Activated naive CD4-positive, alpha-beta T cell treated with anti-CD3 and anti-CD28 coated beads, Interleukin-2, amount 50 U/mL, for 16 hours (primary cell): ENCODE measurements at places on chromosomes 3 and 15.

- DNase-seq, result no peak
Observed at GRCh38 chr3:181888234-181888633, 176.5 kb downstream of the SOX2 start.

GRCh38 chr3:13815088-13815683, 64.7 kb downstream of the WNT7A start:
- no peak for DNase-seq

DNA sequence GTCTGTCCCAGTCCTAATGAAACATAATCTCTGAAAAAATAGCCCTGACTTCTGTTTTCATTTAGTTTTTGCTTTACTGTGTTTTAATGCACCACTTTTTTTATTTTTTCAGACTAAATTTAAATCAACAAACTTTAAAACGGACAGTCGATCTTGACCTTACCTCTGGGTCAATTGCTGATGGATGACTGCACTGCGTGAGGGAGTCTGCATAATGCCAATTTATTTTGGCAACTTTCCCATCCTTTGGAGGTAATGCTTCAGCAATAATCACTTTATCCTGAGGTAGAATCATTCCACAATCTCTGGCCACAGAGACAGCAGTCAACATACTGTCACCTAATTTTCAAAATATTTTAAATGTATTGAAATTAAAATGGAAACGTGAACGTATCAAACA, 32.5 kb upstream of the GP5 start:
- DNase-seq, result no peak

DNA sequence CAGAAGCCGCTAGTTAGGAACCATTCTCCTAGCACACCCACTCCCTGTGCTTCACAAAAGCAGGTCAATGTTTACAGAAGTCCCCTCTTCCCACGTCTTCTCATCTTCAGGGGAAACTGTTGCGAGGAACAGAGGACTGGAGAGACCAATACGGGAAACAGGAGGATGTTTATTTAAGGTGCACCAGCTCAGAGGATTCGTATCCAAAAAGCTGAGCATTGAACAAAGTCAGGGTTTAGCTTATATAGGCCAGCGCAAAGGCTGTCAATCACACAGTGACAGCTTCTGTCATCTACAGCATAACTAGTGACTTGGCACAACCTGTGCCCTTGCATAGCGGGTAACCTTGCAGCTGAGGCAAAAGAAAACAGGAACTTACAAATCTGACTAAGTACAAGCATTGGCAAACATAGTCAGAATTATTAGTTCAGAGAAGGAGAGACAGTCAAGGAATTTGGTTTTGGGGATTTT, 61.3 kb downstream of the ZDHHC19 start:
- DNase-seq, result no peak

- DNase-seq, result no peak
Observed at GRCh38 chr3:119911748-119912147, 129.8 kb downstream of the NR1I2 start.

DNA sequence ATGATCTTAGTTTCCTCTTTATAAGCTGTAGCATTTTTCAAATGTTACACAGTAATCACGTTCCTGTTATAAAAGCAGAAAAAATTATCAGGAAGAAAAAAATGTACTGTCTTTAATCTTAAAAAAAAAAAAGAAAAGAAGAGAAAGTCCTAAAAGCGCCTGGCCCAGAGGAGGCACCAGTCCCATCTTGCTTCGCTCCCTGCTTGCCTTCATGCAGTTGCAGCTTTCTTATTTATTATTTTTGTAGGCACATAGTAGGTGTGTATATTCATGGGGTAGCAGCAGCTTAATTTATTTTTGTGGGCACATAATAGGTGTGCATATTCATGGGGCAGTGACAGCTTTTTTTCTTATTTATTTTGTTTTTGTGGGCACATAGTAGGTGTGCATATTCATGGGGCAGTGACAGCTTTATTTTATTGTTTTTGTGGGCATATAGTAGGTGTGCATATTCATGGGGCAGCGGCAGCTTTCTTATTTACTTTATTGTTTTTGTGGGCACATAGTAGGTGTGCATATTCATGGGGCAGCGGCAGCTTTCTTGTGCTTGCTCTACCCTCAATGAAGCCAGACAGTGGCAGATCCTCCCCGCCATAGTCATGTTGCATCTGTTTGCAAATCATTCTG, 5.5 kb upstream of the EHD4 start:
- no peak for DNase-seq

GRCh38 chr15:71109130-71109529, 6.1 kb upstream of the THSD4 start:
- no peak for DNase-seq

DNA sequence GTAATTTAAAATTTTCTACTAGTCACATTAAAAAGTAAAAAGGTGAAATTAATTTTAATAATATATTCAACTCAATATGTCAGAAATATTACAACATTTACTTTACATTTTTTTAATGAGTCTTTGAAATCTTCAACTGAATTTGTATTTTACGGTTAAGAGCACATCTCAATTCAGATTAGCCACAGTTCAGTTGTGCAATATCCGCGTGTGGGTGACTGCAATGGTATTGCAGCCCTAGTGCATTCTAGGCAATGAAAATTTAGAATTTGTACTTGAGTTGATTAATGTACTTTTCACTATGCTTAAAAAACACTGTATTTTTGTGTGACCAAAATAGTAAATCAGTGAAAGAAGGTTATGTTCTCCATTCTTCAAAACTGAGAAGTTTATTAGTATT, 57.3 kb downstream of the CEP63 start:
- no peak for DNase-seq

DNA sequence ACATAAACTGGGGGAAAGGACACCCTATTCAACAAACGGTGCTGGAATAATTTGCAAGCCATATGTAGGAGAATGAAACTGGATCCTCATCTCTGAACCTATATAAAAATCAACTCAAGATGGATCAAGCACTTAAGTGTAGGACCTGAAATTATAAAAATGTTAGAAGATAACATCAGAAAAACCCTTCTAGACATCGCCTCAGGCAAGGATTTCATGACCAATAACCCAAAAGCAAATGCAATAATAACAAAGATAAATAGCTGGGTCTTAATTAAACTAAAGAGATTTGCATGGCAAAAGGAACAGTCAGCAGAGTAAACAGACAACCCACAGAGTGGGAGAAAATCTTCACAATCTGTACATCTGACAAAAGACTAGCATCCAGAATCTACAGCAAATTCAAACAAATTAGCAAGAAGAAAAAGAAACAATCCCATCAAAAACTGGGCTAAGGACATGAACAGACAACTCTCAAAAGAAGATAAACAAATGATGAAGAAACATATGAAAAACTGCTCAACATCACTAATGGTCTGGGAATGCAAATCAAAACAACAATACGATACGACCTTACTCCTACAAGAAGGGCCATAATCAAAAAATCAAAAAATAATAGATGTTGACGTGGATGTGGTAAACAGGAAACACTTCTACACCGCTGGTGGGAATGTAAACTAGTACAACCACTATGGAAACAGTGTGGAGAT, 408.7 kb downstream of the CNTN6 start:
- DNase-seq, result no peak

- no peak for DNase-seq
Observed at GRCh38 chr3:14359348-14359747, 43.1 kb upstream of the SLC6A6 start.

- DNase-seq, result no peak
Observed at GRCh38 chr3:173745952-173746682, 348.6 kb downstream of the NLGN1 start.

DNA sequence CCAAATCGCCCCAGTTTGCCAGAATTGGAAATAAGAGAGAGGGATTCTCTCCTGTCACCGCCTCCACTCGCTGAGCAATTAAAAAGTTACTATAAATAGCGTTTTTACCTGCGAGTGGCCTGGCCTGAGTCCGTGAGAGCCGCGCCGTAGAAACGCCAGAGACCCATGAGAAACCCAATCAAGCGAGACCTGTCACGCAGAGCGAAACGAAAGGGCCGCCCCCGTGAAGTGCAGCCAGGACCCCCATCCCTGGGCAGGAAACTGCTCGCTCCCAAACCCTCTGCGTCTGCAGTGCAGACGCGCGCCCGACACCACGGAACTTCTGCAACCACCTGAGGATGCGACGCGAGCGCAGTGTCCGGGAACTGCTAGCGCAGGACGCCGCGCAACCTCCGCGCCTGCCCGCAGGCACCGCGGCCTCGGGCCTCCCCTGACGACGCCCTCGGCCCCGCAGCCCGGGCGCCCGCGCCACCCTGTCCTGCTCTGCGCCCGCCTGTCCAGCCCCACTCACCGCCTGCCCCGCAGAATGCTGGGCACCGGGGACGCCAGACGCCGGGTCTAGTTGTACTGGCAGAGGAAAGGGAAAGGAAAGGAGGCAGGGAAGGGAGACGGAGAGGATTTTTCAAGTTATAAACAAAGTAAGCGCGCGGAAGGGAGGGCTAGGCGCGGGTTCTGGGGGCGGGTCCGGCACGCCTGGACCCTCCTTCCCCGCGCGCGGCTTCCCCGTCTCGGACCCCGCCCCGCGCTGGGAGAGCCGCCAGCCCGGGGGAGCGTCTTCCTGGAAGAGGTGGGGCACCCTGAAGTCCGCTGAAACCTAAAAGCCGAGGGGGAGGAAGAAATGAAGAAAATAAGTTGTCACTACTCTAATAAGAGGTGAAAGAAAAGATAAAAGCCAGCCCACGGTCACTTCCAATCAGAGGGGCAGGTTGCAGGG, at the start of gene PLSCR4:
Gene PLSCR4 (minus strand): TSS at position 657 of the 934 bp plus-strand sequence. CDS start 29,034 bp downstream, outside the sequence.
- peak; percentile 9 for DNase-seq

- DNase-seq, result no peak
Observed at GRCh38 chr15:78302579-78303312, 3.3 kb upstream of the SKIC8 start.

- DNase-seq, result no peak
Observed at GRCh38 chr3:178056868-178057267, 479.4 kb upstream of the KCNMB2 start.

DNA sequence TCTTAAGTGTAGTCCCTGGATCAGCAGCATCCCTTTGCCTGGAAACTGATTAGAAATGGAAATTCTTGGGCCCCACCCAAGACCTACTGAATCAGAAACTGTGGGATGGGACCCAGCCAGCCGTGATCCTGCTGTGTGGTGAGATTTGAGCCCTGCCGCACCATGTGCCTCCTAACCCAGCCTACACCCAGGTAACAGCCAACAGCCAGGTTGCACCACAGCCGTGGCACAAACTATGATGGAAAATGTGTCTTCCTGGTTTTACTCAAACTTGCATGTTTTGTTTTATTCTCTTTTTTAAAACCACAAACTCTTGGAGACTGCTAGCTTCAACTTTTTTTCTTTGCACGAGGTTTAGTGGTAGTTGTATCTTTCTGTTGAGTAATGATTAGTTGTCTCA, 2.6 kb downstream of the LIMD1 start:
- peak; percentile 45 for DNase-seq

- DNase-seq, result no peak
Observed at GRCh38 chr3:39137991-39138803, 15.2 kb downstream of the CSRNP1 start.

DNA sequence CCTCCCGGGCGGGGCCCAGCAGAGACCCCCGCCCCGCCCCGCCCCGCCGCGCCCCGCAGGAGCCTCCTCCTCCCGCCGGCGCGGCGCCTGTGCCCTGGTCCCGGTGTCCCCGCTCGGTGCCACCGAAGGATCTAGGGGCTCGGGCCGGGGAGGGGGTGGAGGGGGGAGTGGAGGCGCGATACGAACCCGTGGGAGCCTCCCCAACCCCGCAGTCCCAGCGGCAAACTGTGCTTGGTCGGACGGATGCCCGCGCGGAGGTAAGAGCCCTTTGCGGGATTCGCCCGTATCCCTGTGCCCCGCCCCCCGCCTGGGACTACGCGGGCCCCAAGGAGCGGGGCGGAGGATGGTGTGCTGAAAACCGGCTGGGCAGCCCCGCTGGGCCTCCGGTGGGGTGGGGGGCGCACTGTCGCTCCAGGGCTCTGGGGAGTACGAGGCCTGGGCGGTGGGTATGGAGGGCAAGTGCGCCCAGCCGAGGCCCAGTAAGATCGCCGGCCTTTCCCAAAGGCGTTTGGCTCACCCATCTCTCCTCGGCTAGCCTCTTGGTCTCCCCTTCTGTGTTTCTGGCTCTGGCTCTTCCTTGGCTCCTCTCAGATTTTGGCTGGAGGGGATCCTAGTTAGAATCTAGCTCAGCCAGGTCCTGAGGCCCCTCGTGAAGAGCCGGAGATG, 65.6 kb upstream of the POLG start:
- no peak for DNase-seq

GRCh38 chr3:31450345-31450744, 82.4 kb upstream of the STT3B start:
- DNase-seq, result no peak

- DNase-seq, result no peak
Observed at GRCh38 chr3:171978390-171978789, 61.0 kb upstream of the FNDC3B start.

DNA sequence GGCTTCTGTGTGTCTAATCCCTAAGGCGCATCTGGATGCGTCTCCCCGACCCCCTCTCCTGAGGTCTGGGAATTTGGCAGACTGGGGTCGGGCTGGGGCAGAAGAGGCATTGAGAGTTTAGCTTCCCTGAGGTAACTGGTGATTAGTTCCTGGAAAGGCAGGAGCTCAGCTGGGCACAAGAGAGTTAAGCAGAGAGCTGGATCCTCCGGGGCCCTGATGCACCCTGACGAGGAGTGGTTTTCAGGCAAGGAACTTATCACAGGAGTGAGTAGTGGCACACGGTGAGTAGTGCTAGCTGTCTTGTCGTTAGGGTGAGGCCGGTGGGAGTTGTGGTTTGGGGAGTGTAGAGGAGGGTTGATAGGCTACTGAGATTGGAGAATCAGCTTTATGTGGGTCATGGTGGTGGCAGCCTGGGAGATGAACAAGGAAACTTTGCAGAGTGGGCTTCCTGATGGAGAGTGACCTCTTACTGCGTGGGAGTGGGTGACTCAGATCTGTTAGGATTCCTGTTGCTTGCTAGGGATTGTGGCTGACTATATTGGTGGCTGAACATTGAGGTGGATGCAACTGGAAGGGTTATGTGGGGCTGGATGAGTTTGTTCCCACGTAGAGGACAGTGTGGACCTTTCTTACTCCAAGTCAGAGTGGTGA, 897 bp downstream of the RAD54L2 start:
- peak; percentile 29 for DNase-seq

- DNase-seq, result no peak
Observed at GRCh38 chr3:53829605-53830004, 16.6 kb downstream of the CHDH start.

DNA sequence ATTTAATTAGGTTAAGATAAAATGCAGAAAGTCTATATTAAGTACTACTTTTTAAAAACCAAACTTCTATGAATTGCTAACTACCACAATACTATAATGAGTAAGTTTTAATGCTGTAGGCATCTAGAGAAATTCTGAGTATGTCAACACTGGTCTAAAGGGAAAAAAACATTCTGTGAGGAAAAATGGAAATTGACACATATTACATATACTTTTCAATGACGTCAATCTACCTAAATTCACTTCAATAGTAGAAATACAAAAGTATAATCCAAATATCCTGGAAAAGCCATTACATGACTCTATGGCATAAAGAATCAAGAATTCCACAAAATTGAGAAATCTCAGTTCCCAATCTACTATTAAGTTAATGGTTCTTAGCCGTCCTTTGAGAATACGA, 2.2 kb downstream of the SECISBP2L start:
- DNase-seq, result no peak

GRCh38 chr15:74621936-74622335, 6.3 kb downstream of the CLK3 start:
- no peak for DNase-seq
